Peyer's patch (tissue), 4 donors: ENCODE measurements at places on chromosomes 16 and 17. TPM values are rescaled to one million over a fixed set of nuclear protein-coding genes. Genes with fewer than 3 reads are reported as not detected.

Gene KRT26
- not detected for total RNA-seq

Gene FOXO3B
- 6.8 TPM for total RNA-seq

DNA sequence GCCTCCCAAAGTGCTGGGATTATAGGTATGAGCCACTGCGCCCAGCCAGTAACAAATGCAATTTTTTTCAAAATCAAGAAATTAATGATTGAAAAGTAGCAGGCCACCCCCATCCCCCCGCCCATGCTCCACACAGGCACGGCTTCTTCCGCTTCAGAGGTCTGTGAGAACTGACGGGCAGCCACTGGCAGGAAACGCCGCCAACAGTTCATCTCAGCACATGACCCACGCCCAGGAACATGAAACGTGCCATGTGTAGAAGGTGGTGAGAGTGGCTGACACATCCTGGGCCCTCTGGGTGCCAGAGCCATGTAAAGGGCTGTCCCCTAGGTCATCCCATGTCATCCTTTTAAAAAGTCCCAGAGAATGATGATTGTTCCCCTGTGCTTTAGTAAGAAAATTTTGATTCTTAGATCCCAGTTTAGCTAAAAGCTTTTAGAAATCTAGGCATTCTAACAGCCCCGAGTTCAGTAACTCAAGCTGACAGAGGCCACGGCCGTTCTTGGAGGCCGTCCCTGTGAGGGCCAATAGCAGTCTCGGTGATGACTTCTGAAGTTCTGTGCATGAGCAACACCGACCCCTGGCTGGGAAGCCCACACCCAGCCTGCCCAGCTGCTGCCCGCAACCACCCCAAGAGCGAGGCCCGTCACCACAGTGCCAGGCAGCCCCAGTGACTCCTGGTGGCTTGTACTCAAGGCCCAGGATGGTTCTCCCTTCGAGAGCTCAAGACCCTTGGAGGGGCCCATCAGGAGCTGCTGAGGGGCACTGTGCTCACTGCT, 52.1 kb downstream of the KLHDC4 start:
- peak; percentile 63 for DNase-seq

DNA sequence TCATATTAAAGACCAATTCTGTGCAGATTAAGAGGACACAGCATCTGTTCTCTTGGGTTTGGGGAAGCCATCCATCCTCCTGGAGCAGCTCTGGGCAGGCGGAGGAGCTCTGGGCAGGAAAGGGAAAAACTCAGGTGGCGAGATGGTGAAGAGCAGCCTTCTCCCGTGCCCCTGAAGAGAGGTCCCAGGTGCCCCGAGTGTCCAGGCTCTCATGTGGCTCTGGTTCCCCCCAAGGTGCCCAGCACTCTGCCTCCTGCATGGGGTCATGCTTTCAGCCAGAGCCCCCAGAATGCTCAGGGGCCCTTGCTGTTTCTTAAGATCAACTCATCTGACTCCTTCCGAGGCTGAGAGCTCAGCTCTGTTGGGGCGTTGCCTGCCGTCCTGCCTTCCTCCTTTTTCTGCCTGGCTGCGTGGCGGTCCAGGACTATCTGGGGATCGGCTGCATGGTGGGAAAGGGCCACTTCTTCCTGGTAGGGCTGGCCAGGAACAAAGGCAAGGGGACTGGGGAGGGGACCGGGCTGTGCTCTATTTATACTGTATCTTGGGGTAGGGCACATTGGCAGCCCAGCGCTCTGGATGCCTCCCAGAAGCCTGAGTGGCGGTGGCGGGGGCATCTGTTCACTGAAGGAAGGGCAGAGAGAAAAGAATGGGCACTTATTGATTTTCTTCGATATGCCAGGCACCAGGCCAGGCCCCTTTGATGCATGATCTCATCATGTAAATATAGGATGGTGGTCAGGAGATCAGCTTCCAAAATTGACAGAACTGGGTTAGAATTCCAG, 103.2 kb upstream of the SDK2 start:
- no peak for DNase-seq

GRCh38 chr17:34358631-34359030, 2.4 kb downstream of the CCL13 start:
- DNase-seq, result no peak

- no peak for DNase-seq
Observed at GRCh38 chr16:25189305-25189704, 27.4 kb upstream of the AQP8 start.

DNA sequence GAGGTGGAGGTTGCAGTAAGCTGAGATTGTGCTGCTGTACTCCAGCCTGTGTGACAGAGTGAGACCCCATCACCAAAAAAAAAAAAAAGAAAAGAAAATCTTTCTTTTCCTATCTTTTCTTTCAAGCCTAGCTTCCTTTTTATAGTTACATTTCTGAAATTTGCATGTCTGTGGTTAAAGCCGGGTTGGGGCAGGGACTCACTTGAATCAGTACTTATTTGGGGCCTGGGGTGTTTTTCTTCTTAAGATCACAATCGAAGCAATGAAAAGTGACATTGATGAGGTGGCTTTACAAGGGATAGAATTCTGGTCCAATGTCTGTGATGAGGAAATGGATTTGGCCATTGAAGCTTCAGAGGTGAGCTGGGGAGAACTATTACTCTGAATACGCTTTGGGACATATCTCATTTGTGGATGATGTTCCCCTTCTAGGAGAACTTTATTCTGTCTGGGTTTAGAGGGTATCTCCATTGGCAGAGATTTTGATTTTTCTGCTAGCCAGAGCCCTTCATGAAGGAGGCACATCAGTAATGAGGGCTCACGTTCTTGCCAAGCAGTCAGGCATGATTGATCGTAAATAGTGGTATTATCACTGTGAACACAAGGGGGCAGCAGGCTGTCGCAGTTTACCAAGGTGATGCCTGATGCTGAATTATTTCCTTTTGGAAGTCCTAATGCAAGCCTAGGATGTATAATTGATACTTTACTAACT, 14.3 kb downstream of the KPNB1 start:
- no peak for DNase-seq

GRCh38 chr16:71851746-71852145, 6.0 kb downstream of the ATXN1L start:
- DNase-seq, result no peak

GRCh38 chr17:35679007-35679682, 52.3 kb upstream of the RASL10B start:
- no peak for DNase-seq

DNA sequence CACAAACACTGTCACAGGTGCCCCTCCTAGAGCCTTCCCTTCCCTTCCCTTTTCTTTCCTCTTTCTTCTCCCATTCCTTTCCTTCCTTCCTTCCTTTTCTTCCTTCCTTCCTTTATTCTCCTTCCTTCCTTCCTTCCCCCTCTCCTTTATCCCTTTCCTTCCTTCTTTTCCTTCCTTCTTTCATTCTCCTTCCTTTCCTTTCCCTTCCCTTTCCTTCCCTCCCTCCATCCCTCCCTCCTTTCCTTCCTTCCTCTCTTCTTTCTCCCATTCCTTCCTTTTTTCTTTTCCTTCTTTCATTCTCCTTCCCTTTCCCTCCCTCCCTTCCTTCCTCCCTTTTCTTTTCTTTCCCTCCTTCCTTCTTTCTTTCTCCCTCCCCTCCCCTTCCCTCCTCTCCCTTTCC, 170.0 kb downstream of the ENGASE start:
- no peak for DNase-seq
